Activated gamma-delta T cell treated with Interleukin-2 at 50 U/mL for 16 hours (primary cell): ENCODE measurements at places on chromosomes 13 and 19.
A peak's percentile ranks its signal among the peaks of the same experiment; 100 is the strongest.

- DNase-seq = no peak
These were observed at the start of gene FBN3 for GRCh38 chr19:8149261-8150094. FBN3 (minus strand) TSS chr19:8149592; CDS start chr19:8147480, 2,112 bp downstream.

DNA sequence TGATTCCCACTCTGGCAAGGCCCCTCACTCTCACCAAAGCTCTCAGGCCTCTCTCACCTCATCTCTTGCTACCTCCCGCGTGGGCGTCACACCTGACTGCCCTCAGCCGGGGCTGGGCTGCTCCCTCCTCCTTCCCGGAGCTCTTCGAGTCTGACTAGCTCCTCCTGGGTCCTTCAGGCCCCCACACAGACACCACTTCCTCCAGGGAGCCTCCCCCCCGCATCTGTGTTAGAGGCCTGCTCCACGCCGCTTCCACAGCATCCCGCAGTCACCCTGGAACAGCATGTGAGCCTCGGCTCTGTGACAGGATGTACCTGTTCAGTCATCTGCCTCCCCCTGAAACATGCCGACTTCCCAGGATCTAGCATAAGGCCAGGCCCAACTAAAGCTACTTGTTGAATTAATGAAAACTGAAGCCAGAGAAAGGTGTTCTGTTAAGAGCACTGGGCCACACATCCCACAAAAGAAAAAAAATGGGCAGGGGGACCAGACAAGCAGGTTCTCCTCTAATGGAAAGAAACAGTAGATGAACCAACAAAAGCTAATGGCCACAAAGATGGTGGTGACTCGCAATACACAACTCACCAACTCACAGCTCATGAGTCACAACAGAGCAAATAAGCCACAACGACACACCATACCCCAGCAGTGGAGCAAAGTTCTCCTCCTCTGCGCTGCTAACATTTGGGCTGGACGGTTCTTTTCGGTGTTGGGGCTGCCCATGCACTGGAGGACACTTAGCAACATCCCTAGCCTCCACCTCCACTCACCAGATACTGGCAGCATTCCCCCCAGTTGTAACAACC is 3.0 kb downstream of the PPP6R1 start:
- peak; percentile 38 for DNase-seq

- no peak for DNase-seq
These were observed 806 bp downstream of the ZNF414 start for GRCh38 chr19:8513036-8513686.

DNA sequence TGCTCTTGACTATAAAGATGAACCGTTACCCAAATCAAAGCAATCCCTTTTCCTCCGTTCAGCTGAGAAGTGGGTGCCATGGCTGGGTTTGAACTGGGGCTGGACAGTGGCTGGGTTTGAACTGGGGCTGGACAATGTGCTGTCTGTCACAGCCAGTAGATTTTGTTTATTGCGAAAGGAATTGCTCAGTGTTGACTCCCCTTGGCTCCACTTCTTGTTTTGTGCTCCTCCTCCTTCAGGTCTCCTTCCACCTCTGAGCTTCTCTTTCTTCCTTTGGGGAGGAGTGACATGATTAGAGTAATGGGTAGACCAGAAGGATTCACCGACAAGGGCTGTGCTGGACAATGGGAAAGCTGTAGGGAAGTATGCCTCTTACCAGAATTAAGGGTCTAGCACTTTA is 19.4 kb upstream of the MBNL2 start:
- no peak for DNase-seq

DNA sequence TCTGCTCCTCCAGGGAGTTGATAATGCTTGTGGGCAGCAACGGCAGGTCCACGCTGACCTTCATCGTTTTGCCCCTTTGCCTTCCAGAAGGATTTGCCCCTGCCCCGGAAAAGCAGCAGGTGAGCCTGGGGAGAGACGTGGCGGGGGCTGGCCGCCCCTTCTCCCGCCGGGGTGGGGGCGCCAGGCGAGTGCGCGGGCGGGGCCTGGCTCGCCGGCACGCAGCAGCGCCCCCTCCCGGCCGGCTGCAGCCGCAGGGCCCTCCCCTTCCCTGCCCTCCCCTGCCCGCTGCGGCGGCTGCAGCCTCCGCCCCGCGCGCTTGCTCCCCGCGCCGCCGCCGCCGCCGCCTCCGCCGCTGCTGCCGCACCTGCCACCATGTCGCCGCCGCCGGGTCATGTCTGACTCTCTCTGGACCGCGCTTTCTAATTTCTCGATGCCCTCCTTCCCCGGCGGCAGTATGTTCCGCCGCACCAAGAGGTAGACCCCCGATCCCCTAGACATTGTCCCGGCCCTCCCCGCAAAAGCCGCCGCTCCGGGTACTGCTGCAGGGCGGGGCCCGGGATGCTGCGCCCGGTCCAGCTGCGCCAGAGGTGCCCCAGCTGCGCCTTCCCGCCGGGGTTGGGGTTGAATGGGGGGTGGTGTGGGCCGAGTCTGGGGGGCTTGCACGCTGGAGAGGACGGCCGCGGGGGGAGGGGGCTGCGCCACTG is at the start of gene MAST1:
Gene MAST1, plus strand, starts transcription at position 334 of the 704 bp plus-strand sequence. Its CDS starts 58 bp downstream, at position 392.
- DNase-seq = no peak

DNA sequence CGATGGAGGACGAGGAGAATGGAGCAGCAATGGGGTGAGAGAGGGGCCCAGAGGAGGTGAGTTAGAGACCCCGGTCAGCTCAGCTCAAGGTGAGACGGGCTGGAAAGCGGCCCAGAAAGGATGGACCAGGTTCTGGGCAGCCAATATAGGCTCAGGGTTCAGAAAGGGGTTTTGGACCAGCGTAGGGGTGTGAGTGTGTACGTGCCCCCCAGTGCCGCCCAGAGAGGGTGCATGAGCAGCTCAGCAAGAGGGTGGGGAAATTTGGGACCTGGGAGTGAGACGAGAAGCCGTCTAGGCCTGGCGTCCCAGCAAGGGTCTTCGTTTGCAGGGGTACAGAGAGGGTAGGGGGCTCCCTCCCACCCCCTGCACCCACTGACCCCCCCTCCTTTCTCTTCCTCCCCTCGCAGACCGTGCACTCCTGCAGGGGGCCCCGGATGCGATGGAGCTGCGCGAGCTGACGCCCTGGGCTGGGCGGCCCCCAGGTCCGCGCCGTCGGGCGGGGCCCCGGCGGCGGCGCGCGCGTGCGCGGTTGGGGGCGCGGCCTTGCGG is 12.1 kb downstream of the FUT6 start:
- DNase-seq = no peak

DNA sequence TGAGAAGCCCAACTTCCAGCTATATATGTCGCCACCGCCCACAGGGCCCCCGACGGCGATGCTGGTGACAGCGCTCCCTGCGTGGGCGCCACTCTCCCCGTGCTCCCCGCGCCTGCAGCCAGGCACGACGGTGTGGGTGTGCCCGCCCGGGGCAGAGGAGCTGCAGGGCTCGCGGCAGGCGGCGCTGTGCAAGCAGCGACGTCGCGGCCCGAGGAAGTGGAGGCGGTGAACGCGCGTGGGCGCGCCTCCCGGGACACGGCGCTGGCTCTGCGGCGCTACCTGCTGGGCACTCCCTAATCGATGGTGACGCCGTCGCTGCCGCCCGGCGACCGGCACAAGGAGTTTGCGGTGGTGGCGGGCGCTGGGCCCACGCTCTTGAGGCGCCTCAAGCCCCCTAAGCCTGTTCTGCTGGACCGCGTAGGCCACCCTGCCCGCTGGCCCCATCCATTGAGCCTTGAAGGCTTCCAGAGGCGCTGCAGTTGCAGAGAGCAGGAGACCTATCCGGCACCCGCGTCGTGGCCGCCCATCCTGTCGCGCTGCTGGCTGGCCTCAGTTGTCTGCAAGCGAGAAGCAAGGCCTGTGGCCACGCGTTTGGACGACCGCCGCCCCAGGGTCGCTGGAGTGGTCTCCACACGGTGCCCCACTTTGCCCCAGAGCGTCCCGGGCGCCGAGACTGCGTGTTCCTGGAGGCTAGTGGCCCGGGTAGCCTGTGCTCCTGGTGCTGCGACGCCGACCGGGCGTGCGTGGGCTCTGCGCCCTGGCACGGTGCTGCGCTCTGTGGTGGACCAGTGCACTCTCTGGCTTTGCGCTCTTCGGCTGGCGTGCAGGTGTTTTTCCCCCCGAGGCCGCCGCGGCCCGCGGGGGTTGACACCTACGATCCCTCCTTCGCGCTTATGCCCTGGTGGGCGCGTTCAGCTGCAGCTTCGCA is 23.1 kb downstream of the LRFN3 start:
- peak; percentile 74 for DNase-seq

- DNase-seq = no peak
These were observed 17.7 kb downstream of the ZMYM5 start for GRCh38 chr13:19845758-19846157.

DNA sequence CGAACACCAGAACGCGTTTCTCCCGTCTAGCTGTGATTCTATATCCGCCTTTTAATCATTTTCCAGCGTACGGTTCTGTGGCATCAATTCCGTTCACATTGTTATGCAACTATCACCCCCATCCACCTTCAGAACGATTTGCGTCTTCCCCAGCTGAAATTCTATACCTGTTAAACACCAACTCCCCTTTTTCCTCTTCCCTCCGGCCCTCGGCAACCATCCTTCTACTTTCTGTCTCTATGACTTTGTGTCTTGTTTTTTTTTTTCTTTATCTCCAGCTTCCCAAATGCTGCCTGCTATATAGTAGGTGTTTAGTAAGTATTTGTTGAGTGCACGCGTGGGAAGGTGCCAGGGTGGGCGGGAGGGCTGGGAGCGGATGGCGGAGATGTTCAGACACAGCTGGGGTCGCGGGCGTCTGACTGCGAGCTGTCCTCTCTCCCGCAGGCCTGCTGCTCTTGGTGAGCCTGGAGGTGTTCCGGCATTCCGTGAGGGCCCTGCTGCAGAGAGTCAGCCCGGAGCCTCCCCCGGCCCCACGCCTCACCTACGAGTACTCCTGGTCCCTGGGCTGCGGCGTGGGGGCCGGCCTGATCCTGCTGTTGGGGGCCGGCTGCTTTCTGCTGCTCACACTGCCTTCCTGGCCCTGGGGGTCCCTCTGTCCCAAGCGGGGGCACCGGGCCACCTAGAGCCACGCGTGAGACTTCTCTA is 20.2 kb downstream of the CACNG6 start:
- no peak for DNase-seq

DNA sequence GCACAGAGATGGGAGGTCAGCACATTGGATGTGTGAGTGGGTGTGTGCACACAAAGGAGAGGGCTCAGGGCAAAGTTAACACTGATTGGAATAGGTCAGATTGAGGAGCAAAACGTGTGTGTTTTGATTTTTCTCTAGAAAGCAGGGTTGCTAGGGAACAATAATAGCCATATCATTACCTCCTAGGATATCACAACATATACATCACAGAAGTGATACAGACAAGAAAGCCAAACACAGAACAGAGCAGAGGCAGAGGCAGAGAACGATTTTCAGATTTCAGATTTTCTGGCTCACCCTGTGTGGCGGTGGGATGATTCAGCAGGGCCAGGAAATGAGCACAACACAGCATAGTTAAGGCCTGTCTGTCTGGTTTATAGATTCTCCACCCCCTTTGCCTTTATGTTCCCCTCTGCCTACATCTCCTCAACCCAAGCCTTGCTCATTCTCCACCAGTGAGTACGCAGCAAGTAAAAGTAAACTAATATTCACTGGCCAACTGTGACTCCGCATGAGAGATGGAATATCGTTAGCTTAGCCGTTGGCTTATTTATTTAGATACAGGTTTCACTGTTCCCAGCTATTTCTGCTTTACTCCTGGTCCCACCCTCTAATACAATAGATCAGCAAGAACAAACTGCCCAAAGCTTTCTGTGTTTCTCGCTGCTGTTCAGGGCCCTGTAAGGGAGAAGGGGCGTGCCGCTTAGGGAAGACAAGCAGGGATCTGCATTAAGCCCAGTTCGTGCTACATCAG is 182.7 kb upstream of the TSC22D1 start:
- no peak for DNase-seq

DNA sequence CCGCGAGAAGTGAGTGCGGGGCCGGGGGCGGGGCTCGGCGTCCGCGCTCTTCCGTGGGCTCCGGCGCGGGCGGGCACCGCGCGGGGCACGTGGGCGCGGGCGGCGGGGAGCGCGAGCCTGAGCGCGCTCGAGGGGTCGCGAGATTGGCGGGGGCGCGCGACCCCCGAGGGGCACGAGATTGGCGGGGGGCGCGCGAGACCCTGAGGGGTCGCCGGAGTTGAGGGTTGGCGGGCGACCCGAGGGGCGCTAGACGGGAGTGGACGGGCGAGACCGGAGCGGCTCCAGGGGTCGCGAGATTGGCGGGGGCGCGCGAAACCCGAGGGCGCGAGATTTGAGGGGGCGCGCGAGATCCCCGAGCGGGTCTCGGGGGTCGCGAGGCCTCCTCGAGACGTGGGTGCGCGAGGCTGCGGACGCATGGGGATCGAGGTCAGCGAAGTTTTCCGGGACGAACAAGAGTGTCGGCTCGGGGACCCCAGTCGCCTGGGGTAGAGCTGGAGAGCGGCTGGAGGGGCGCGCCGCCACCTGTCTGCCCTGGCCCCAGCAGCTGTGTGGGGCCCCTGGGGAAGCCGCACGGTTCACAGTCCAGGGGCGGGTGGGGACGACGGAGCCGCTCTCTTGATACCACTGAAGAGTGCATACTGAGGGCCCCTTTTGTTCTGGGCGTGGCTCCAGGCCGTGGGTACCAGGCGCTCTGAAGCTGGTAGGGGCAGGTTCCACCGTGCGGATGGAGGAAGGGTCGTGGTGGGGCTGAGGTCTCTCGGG is 682 bp downstream of the SSBP4 start:
- peak; percentile 47 for DNase-seq

DNA sequence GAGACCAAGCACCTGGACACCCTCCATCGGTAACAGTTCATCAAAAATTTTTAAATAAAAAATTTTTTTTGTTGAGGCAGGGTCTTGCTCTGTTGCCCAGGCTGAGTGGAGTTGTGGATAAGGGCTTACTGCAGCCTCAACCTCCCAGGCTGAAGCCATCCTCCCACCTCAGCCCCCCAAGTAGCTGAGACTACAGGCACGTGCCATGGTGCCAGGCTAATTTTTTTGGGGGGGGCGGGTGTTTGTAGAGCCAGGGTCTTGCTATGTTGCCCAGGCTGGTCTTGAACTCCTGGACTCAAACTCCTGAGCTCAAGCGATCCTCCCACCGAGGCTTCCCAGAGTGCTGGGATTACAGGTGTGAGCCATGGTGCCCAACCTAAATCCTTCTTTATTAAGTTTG is 4.7 kb downstream of the LGALS7B start:
- no peak for DNase-seq

- no peak for DNase-seq
These were observed 35.5 kb downstream of the CBY2 start for GRCh38 chr13:45737571-45738017.

GRCh38 chr13:24161010-24161775 is 673 bp downstream of the SPATA13 start:
- peak; percentile 30 for DNase-seq

DNA sequence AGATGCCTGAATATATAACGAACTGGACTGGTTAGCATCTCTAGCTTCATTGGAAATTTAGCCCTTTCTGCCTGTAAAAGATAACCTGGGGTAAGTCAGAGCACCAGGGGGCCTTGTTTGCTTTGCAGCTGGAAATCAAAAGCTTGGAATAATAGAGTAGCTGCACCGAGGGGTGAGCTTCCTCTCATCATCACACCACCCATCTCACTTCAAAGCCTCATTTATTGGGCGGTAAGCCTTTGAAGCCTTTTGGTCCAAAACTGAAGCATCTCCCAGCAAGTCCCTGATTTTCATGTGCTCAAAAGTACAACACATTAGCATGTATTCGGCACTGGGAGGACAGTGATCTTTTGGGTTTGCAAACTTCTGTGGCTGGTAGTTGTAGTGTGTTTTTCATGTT is 405.1 kb downstream of the FOXO1 start:
- DNase-seq = no peak
